ENCODE measurements at places on chromosomes 1 and 21. TPM values are rescaled to one million over a fixed set of nuclear protein-coding genes. Genes with fewer than 3 reads are reported as not detected.
A peak's percentile ranks its signal among the peaks of the same experiment; 100 is the strongest.

Gene TMEM200B
- total RNA-seq: 9.5 TPM

- DNase-seq: peak; percentile 91
Measured at GRCh38 chr1:223425550-223425949, 32.3 kb downstream of the CCDC185 start.

Gene PRAMEF11
- not detected for total RNA-seq

Gene PTPN7
- total RNA-seq: not detected

Gene CA6
- not detected for total RNA-seq

DNA sequence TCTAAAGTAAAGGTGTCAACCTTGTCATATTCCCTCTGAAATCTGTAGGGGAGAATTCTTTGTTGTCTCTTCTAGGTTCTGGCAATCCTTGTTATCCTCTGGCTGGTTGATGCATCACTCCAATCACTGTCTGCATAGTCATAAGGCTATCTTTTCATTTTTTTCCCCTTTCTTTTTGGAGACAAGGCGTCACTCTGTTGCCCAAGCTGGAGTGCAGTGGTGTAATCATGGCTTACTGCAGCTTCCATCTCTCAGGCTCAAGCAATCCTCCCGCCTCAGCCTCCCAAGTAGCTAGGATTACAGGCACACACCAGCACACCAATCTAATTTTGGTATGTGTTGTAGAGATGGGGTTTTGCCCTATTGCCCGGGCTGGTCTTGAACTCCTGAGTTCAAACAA, 12.9 kb downstream of the DPYD start:
- peak; percentile 44 for DNase-seq

DNA sequence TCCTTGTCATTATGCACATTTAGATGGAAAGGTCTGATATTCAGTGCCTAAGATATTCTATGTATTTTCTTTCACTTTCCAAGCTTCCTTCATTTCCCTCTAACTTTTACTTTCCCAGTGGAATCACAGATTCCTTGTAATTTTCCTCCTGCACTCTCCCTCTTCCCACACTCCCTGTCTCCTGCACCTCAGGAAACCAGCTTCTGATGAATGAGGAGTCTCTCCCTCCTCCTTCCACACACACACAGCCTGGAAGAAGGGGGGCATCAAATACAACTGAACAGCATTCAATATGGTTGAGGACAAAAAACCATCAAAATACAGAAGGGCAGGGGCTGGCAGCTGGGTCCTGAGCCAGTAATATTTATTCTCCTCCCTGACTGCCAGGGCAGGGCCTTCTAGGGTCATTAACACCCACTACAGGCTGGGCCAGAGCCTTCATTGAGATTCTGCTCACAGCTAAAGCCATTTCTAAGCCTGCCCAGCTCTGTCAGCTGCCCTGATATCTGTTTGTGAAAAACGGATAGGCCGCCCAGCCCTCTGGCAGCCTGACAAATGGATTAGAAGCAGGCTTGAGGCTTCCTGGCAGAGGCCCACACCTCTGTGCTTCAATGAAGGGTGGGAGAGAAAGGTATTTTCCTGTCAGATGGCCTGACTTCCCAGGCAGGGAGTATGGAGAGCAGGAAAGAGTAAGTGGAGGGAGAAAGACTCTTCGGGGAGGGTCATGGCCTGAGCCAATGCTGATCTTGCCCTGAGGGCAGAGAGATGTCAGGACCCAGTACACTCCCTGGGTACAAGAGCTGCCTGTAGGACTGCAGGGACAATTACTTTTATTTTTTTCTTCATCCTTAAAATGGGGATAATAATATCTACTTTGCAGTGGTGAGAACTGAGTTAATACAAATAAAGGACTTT, 138.9 kb upstream of the SPATA6 start:
- DNase-seq: no peak

Gene ST6GALNAC3
- 3.1 TPM for total RNA-seq

- DNase-seq: no peak
Measured at GRCh38 chr21:35444391-35444790, 395.3 kb upstream of the RUNX1 start.

Gene KRTAP6-2
- total RNA-seq: not detected

GRCh38 chr1:111162488-111162880, 22.5 kb downstream of the CEPT1 start:
- DNase-seq: no peak
